ENCODE measurements at places on chromosomes 7 and 10.

GRCh38 chr10:101920546-101920945 is 76.9 kb upstream of the KCNIP2 start:
- no peak for DNase-seq

DNA sequence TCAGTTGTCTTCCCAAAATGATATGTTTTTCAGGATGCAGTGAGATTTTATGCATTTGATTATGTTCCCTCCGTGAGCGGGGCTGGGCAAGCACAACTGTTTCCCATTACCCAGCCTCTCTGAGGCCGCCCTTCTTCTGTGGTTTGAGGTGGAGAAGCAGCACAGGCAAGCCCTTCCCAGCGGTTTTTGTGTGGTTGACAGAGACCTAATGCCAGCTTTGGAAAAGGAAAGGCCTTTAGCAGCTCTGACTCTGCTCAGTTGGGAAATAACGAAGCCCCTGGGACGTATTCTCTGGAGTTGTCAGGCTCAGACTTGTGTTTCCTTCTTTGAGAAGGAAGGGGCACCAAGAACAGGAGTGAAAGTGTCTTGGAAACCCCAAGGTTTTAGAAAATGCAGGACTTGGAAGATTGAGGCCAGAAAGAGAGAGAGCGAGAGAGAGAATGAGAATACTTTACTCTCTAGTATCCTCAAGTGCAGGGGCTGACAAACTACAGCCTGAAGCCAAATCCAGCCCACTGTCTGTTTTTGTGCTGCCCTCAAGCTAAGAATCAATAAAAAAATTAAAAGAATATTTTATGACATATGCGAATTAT is 20.6 kb upstream of the PDCD4 start:
- DNase-seq: no peak

GRCh38 chr7:44141221-44141850 is at the start of gene MYL7:
MYL7 (minus strand) TSS chr7:44141332; CDS start chr7:44141305, 27 bp downstream.
- no peak for DNase-seq

DNA sequence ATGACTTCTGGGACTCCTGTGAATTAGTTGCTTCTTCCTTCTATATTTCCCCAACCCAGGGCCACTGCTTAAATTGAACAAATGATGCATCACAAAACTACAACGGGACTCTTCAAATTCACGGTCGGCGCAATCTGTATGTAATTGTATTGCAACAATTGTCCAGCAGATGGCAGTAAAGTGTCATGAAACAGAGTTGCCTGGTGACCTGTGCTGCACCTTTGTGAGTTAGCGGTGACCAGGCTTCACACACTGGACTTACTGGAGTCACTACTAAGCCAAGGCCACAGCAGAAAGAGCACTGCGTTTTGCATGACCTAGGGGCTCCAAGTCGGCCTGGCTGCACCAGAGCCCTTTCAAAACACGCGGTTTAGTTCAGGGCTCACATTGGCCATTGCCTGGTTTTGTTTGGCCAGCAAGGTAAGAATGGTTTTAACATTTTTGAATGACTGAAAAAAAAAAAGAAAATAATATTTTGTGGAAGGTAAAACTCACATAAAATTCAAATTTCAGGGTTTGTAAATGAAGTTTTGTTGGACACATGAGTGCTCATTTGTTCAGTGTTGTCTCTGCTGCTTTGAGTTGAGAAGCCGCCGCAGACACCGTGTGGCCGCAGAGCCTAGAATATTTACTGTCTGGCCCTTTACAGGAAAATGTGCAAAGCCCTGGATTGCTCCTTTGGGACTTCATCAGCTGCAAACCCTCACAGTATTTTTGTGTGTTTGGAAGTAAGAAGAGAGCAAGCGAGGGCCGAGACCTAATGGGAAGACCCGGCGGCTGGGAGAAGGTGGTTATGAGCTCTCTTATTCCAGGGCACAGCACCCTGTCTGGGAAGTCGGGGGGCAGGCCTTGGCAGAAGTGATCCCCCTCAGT is 23.2 kb upstream of the ZNF32 start:
- no peak for DNase-seq

- no peak for DNase-seq
Observed at GRCh38 chr10:48463318-48464003, 141.4 kb downstream of the ARHGAP22 start.

DNA sequence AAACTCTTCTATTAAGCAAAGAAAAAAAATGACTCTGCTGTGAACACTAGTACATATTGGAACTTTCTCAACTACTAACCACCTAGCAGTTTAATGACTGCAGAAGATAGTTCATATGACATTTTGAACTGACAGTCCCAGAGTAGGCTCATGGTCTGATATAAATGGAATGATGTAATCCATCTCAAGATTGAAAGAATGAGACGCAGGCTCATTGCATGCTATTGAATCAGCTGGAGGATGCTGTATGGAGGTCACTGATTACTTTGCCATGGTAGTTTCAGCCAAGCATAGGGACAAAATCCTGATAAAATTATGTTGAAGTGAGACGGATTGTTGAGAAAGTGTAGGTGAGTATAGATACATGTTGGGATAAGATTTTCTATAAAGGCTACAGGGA is 217.6 kb upstream of the SEMA3E start:
- DNase-seq: no peak

DNA sequence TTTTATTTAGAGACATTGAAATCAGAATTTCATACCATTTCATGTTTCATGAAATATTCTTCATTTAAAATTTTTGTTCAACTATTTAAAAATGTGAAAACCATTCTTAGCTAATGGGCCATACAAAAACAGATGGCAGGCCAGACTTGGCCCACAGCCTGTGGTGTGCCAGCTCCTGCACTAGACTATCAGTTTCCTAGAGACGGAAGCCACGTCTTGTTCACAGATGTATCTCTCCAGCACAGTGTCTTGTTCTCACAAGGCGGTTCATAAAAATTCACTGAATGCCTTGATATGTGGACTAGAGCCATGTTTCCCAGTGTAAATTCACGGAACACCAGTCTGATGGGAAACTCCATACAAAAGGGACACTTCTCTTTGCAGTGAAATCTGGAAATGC is 216.0 kb downstream of the KCNMA1 start:
- no peak for DNase-seq
